ENCODE measurements at places on chromosomes 7 and 10.

GRCh38 chr10:14757394-14757793 lies 17.3 kb downstream of the FAM107B start:
- peak; percentile 14 for DNase-seq

DNA sequence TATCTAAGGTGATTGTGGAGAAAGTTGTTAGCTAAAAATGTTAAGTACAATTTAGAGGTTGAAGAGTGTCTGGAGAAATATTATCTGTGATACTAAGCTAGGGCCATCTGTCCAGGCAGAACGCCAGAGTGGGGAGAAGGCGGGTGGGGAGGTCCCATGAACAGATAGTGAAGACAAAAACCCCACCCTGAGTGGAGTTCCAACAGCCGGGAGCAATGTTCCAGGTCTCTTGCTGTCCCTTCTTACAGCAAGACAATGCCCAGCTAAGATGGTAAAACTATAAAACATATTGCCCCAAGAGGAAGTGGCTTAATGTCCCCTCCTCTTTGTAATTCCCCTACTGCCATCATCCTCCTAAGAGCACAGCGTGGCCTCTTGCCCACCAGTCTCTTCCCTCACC lies 10.4 kb upstream of the IL15RA start:
- DNase-seq, result no peak

GRCh38 chr7:108561047-108561619 lies 8.4 kb downstream of the THAP5 start:
- DNase-seq, result no peak

- DNase-seq, result no peak
Measured at GRCh38 chr10:80188713-80189112, 16.6 kb downstream of the ANXA11 start.
